ENCODE measurements at places on chromosomes 2 and 18. TPM values are rescaled to one million over a fixed set of nuclear protein-coding genes. Genes with fewer than 3 reads are reported as not detected.
A peak's percentile ranks its signal among the peaks of the same experiment; 100 is the strongest.

LRRC30 gene
- not detected for total RNA-seq

CD207 gene
- not detected for total RNA-seq

CAPN13 gene
- total RNA-seq, result not detected

GPBAR1 gene
- 0.36 TPM for total RNA-seq

KCNF1 gene
- total RNA-seq, result not detected

ESPNL gene
- total RNA-seq, result 9.8 TPM

C2orf92 gene
- 2.5 TPM for total RNA-seq

CCDC150 gene
- 8.5 TPM for total RNA-seq

TBR1 gene
- not detected for total RNA-seq

NPC1 gene
- 254 TPM for total RNA-seq

ERLEC1 gene
- 95.2 TPM for total RNA-seq

MAPRE3 gene
- 6.5 TPM for total RNA-seq

TUBA4B gene
- not detected for total RNA-seq

NT5C1B gene
- not detected for total RNA-seq

NCL gene
- total RNA-seq, result 92.6 TPM

DNA sequence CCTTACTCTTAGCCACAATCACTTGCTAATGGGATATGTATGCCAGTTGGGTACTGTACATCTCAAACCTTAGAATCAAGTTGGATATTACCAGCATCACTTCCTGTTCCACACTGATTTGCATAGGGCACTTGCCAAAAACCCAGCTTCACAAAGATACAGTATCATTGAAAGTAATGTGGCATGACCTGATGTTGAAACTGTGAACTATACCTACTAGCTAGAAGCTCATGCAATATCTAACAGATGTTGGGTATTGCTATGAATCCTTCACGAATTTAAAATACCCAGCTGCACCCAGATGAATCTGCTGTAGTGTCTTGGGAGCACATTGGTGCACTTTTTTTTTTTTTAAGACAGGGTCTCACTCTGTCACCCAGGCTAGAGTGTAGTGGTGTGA, 6.5 kb upstream of the STAMBP start:
- H3K27me3 ChIP-seq, result peaks cover 17% of the 10 kb centered on the region
- no peak overlapping the region for H3K4me3 ChIP-seq
- no peaks in the 10 kb centered on the region for H3K4me1 ChIP-seq
- DNase-seq, result no peak
- no peaks in the 10 kb centered on the region for H3K36me3 ChIP-seq

DNA sequence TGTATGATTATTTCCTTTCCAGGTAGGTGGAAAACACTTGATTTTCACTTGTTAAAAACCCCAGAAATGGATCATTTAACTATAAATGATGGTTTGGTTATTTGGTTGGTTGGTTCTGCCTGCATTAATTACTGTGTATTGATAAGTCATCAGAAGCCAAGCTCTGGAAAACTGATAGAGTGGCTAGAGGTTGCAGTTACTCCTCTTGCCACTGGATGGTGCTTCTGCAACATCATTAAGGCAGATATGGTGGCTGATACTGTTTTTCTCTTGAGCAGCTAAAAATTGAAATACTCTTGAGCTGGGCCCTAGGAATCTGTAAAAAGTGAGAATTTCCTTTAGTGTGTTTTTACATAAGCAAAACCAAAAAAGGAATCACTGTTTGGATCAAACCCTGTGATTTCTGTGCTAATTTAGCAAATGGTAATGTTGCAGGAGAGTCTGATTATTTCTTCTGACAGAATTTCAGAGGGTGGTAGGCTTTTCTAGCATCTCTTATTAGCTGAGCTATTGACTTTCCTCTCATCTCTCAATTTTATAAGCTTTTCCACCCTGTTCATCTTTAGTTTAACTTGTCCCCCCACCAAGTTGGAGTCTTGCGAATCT, 54.3 kb downstream of the RAB10 start:
- H3K4me3 ChIP-seq, result no peak overlapping the region
- no peak overlapping the region for H3K27ac ChIP-seq
- DNase-seq, result peak; percentile 60

GRCh38 chr2:68806511-68807109, 64.6 kb downstream of the BMP10 start:
- no peak overlapping the region for H3K27ac ChIP-seq
- peaks cover 10% of the 10 kb centered on the region for H3K4me1 ChIP-seq
- H3K4me3 ChIP-seq, result no peak overlapping the region
- no peaks in the 10 kb centered on the region for H3K36me3 ChIP-seq
- H3K27me3 ChIP-seq, result peaks cover 14% of the 10 kb centered on the region

DNA sequence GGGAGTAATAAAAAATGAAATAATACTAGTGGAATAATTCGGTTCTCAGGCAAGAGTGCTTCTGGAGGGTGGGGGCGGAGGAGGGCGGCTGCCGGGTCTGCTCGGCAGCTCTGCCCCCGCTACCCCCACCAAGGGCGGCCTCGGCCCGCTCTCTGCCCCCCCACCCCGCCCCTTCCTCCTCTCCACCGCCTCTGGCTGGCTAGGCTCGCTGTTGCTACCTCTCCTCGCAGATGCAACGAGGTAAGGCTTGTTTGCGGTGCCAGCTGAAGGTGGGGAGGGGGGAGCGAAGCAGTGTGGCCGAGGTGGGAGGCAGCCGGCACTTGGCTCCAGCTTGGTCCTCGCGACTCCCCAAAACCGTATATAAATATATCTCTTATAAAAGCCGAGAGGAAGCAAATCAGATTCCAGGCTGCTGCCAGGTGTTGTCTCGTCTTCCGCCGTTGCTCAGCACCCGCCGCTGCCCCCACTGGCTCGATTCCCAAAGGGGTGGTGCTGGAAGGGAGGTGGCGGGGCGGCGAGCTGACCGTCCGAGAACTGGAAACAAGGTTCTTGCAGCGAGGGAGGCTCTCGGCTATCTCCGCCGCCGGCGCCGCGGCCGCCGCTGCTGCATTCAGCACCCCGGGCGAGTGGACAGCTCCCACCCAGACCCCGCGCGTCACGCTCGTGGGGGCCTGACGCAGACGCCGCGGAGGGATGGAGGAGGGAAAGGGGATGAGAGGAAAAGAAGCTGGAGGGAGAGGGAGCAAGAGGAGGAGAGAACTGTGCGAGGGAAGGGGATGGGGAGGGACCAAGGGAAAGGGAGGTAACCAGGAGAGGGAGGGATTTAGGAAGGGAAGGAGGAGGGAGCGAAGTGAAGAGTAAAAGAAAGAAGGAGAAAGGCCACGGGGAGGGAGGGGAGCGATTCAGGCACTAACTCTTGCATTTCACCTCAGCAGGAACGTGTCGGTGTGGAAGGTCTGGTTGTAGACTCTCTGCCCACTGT, at the start of gene MARCHF4:
TSS of gene MARCHF4 (minus strand) at position 763 of the 982 bp plus-strand sequence. CDS start 2,223 bp downstream, outside the sequence.
- no peaks in the 10 kb centered on the region for H3K36me3 ChIP-seq
- H3K4me3 ChIP-seq, result peak within 1 kb of the TSS; percentile 76
- peak within 1 kb of the TSS; percentile 91 for H3K27ac ChIP-seq
- peaks cover 25% of the 10 kb centered on the region for H3K4me1 ChIP-seq
- no peaks in the 10 kb centered on the region for H3K27me3 ChIP-seq
- peak; percentile 95 for DNase-seq

- H3K27me3 ChIP-seq, result no peaks in the 10 kb centered on the region
- no peak overlapping the region for H3K4me3 ChIP-seq
- H3K27ac ChIP-seq, result no peak overlapping the region
Observed at GRCh38 chr2:63484901-63485300, 103.4 kb downstream of the WDPCP start.

GRCh38 chr18:59555995-59556659, 141.1 kb downstream of the CCBE1 start:
- H3K27ac ChIP-seq, result no peak overlapping the region
- no peak for DNase-seq
- H3K4me3 ChIP-seq, result no peak overlapping the region
- H3K36me3 ChIP-seq, result peaks cover 8% of the 10 kb centered on the region

GRCh38 chr2:36361396-36361795, 5.8 kb downstream of the CRIM1 start:
- H3K4me1 ChIP-seq, result peaks cover 71% of the 10 kb centered on the region
- no peak for DNase-seq
- H3K36me3 ChIP-seq, result peaks cover 53% of the 10 kb centered on the region
- peak overlapping the region; percentile 94 for H3K27ac ChIP-seq

DNA sequence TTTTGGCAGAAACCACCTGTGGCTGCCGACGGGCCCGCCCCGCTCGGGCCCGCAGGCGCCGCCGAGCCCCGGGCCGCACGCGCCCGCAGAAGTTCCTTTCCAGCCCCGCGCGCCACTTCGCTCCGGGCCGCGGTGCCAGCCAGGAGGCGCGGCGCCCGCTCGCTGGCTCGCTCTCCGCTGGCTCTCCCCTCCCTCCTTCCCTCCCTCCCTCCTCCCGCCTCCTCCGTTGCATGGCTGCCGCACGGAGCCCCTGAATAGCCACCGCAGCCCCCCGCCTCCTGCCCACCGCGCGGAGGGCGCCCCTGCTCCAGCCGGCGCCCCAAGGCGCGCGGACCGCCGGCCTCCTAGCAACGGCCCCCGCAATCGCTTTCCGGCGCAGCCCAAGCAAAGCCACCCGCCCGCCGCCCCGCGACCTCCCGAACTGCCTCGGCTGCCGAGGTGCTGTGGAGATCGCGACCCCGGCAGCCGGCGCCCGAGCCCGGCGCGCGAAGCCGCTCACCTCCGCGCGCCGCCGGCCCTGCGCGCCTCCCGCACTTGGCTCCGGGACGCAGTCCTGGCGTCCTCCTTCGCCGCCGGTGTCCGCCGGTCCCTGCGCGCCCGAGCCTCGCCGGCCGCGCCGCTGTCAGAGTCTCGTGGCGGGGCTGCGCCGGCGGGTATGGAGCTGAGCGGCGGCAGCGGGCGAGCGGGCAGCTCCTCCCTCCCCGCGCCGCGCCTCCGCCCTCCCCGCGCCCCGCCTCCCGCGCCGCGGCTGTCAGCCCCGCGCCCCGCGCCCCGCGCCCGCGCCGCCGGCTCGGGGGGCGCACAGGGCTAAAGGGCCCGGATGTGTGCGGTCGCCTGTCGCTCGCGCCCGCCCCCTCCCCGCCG, at the start of gene ZBTB7C:
TSS of gene ZBTB7C (minus strand) at position 657 of the 864 bp plus-strand sequence.
- peaks cover 5% of the 10 kb centered on the region for H3K4me1 ChIP-seq

- DNase-seq, result no peak
- H3K4me1 ChIP-seq, result peaks cover 2% of the 10 kb centered on the region
- no peak overlapping the region for H3K4me3 ChIP-seq
- no peaks in the 10 kb centered on the region for H3K27me3 ChIP-seq
Observed at GRCh38 chr2:1978706-1979105, 234.4 kb upstream of the PXDN start.

- H3K27ac ChIP-seq, result no peak overlapping the region
- H3K36me3 ChIP-seq, result no peaks in the 10 kb centered on the region
Observed at GRCh38 chr2:69733342-69734034, 8.4 kb upstream of the ANXA4 start.

DNA sequence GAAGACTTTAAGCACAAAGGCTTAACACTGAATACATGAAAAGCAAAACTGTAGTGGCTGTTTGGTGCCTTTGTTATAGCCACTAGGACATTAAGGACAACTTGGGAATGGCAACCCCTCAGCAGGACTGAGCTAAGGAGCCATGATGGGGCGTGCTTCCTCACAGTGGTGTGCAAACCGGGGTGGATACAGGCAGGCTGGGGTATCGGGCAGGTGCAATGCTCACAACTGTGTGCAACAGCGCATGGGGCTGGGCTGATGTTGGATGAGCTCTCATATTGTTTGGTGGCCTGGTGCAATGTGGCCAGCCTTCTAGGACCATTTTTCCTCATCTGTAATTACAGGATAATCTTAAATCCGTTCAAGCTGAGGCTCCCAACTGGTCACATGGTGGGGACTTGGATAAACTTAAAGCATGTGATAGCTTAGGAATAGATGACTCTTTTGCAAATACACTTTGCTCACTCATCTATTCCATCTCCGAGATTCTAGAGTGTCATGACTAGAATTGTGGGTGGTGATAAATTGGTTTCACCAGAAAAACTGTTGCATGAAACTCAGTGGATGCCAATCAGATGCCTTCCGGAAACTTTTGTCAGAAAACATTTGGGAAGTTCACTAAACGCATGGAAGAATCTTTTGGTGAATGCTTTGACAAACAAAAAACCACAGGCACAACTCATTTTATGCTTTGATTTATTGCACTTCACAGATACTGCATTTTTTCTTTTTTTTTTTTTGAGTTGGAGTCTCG, 116.5 kb downstream of the PXDN start:
- no peak overlapping the region for H3K4me3 ChIP-seq
- no peak overlapping the region for H3K27ac ChIP-seq
- peaks cover 18% of the 10 kb centered on the region for H3K4me1 ChIP-seq
- H3K36me3 ChIP-seq, result peaks cover 12% of the 10 kb centered on the region
- H3K27me3 ChIP-seq, result peaks cover 15% of the 10 kb centered on the region

- peaks cover 37% of the 10 kb centered on the region for H3K4me1 ChIP-seq
- H3K27ac ChIP-seq, result no peak overlapping the region
- no peaks in the 10 kb centered on the region for H3K27me3 ChIP-seq
- no peak overlapping the region for H3K4me3 ChIP-seq
- no peak for DNase-seq
Observed at GRCh38 chr2:54587171-54588016, 131.3 kb downstream of the SPTBN1 start.

DNA sequence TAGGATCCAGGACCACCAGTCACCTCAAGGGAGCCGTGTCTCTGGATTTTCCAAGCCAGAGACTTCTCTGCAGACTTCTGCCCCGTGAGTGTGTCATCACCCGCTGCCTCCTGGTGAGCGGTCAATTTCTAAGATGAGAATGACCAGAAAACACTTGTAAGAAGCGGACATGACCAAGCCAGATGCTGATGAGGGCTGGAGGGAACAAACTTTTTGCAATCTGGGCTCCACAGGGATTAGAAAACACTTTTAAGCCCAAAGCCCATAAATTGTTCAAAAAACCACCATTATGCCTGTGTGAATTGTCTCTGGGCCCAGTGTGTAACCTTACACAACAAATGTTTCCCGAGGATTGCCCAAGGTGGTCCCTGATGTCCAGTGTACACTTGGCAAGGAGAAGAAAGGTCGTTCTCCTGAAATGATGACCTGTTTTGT, 5.3 kb upstream of the NPPC start:
- H3K27me3 ChIP-seq, result peaks cover 56% of the 10 kb centered on the region
- peak; percentile 68 for DNase-seq
- no peak overlapping the region for H3K27ac ChIP-seq
- H3K4me3 ChIP-seq, result no peak overlapping the region
- H3K36me3 ChIP-seq, result no peaks in the 10 kb centered on the region

GRCh38 chr2:240567872-240568677, at the start of gene RNPEPL1:
Gene RNPEPL1 (plus strand): TSS chr2:240568484. CDS start chr2:240568587, 103 bp downstream.
- peaks cover 3% of the 10 kb centered on the region for H3K36me3 ChIP-seq
- no peaks in the 10 kb centered on the region for H3K27me3 ChIP-seq
- H3K4me3 ChIP-seq, result peak within 1 kb of the TSS; percentile 81
- H3K27ac ChIP-seq, result no peak within 1 kb of the TSS
- DNase-seq, result peak; percentile 97
- peaks cover 25% of the 10 kb centered on the region for H3K4me1 ChIP-seq

DNA sequence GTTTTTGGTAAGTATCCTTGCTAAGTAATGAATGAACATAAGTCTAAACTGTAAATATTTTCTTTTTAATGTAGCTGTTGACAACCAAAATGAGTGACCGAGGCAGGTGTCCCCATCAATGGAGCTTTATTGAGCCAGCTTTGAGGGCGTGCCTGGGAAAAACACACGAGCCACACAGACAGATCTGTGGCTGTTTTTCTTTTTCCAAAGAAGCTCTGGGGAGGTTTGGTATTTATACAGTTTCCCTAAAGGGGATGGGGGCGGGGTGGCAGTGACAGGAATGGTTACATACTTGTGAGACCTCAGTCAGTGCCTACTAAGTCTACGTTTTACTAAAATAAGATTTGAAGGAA, 11.2 kb downstream of the DBI start:
- no peak overlapping the region for H3K27ac ChIP-seq
- peaks cover 8% of the 10 kb centered on the region for H3K27me3 ChIP-seq
- peaks cover 7% of the 10 kb centered on the region for H3K36me3 ChIP-seq
- no peaks in the 10 kb centered on the region for H3K4me1 ChIP-seq
- H3K4me3 ChIP-seq, result no peak overlapping the region
